ENCODE measurements at places on chromosomes 3 and 15.

GRCh38 chr3:45185461-45185860, 39.3 kb upstream of the CDCP1 start:
- no peak for DNase-seq

DNA sequence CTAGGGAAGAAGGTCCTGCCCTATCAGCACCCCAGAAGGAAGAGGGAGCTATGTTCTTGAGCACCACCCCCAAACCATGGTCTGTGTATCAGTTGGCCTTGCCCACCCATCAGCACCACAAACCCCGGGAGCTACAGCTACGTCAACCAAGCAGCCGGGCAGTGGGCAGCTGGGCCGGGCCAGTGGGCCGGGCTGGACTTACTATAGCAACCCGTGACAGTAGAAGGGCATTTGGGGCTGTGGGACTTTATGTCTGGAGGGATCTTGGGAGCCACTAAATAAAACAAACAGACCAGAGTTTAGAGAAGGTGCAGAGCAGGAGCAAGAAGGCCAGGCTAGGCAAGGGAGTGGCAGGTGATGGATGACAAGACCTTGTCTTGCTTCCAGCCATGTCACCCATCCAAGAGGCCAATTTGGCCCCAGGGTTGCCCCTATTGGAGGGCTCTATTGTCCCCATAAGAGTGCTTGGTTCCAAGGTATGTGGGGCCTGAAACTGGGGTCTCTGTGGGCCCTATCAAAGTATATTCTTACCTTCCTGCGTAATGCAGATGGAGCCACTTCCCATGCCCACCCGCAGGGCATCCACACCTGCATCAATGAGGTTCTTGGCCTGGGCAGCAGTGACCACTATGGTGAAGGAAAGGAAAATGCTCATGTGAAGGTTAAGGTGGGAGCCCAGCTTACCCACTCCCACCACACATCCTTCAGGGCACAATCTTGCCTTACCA, 3.2 kb downstream of the IMPDH2 start:
- DNase-seq: no peak

DNA sequence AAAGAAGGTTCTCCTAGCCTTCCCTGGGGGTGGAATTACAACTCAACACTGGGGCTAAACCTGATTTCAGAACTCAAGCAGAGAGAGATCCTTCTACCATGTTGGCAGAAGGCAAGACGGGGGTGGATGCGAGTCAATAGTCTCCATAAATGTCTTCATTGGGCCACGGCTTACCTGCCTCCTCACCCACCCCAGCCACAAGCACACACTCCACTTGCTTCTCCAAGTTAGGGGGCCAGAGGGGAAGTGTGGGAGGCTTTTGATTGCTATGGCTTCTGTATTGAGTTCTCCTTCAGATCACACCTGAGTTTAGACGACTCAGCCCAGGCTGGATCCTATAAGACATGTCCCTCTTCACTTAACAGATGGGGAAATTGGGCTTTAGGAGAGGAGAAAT, 178.9 kb downstream of the UACA start:
- peak; percentile 25 for DNase-seq

GRCh38 chr3:161423911-161424522, 52.7 kb upstream of the SPTSSB start:
- peak; percentile 22 for DNase-seq

DNA sequence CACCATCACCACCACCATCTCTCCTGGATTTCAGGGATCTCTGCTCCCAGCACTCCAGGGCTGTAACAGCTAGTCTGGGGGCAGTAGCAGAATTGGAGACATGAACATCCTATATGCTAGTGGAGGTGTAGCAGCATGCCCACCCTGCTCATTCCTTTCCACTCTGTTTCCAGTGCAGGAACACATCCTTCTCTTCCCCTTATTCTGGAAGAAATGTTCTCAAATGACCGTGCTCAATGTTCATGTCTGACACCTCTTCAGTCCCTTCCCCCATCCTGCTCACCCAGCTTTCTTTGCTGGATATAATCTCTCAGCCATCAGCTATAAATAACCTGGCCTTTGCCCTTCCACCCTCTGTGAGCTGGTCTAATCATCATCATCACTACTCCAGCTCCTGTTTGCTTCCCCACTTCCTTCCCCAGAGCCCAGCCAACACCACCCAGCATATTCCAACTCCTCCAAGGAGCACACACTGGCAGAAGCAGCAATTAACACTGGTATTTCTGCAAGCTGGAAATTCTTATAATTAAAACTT, 31.1 kb downstream of the DCLK3 start:
- DNase-seq: no peak

DNA sequence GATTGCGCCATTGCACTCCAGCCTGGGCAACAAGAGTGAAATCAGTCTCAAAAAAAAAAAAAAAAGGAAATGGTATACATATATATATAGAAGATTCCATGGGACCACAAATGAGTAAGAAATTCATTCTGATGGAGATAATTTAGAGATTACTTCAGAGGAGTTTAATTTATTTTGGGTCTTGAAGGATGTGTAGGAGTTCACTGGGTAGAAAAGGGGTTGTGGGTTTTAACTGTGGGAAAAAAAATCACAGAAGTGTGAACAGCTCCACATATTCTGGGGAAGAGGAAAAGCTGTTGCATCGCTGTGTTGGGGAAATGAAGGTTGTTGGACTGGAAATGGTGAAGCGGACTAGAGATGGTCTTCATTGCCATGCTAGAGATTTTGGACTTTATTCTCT, 4.1 kb upstream of the ICE2 start:
- DNase-seq: no peak
